ENCODE measurements at places on chromosomes 7 and 10.

GRCh38 chr10:69965919-69966662, 86.6 kb upstream of the MACROH2A2 start:
- no peak for DNase-seq

DNA sequence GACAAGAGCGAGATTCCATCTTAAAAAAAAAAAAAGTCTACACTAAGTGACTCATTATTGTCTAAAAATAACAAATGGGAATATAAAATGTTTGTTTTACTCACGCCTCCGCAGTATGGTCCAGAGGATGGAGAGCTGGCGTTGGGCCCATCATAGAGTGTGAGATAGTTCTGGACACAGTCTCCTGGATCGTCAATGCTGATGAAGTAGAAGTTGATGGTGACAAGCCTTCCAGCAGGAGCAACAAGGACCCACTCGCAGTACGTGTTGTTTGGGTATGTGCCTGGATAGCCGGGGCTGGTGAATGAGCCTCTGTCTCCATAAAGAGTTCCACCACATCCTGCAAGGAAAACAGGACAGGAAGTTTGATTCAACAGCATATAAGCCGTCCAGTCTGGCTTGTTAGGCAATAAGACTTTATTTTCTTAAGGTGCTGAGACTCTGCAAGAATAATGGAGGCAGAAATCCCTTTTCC, 11.5 kb upstream of the RSU1 start:
- peak; percentile 83 for DNase-seq

DNA sequence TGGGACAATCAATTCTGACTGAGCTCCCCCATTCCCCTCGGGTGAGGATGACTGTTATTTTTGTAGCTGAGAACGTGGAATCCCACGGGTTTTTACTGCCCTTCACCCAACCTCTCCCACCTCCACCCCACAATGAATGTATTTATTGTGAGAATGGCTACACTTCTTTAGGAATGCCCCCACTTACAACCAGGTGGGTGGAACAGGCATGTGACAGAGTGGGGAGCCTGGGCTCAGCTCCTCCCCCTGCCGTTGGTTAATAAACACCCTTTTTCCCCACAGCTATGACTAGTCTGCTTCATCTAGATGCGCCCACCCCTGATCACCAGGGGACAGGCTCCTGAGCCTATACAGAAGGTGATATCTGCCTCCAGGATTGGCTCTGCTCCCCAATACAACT, 2.0 kb downstream of the MRPL43 start:
- DNase-seq: no peak

DNA sequence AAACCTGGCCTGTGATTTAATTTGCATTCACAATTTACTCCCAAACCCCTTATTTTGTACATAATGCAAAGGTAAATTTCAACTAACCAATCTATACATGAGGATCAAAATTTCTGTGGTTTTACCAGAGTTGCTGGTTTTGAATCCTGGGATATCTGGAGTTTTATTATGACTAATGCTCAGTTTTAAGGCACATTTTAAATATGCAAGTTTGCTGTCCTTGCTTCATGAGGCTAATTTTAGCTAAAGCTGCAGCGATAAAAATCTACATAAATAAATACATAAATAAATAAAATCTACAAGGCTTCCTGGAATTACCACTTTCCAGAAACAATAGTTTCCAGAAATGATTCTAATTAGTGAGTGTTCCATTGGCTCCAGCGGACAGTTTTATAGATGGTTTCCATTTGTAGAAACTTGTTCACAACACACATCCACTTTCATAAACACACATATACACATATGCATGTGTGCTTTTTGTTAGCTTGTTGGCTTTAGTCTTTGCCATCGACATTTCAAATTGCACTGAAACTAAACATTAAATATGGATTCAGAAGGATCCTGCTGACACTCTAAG, 339.5 kb upstream of the NRP1 start:
- DNase-seq: no peak

GRCh38 chr10:100826983-100827818, 81.8 kb downstream of the PAX2 start:
- no peak for DNase-seq

DNA sequence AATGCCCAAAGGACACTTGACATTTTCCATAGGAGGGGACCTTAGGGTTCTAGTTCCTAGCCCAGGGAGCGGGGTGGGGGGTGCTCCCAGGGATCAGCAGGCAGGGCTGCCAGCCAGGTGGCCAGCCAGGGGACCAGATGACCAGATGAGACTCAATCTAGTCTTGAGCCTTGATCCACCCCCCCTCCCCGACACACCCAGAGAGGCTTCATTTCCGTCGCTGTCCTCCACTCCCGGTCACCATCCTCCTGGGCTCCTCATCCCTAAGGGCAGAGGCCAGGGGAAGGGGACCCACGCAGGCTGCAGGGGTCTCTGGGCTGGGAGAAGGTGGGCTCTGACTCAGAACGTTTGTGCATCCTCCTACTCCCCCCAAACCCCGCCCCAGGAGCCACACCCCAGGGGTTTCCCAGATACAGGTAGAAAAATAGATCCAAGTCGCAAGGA, 1.0 kb downstream of the STX1A start:
- DNase-seq: no peak

DNA sequence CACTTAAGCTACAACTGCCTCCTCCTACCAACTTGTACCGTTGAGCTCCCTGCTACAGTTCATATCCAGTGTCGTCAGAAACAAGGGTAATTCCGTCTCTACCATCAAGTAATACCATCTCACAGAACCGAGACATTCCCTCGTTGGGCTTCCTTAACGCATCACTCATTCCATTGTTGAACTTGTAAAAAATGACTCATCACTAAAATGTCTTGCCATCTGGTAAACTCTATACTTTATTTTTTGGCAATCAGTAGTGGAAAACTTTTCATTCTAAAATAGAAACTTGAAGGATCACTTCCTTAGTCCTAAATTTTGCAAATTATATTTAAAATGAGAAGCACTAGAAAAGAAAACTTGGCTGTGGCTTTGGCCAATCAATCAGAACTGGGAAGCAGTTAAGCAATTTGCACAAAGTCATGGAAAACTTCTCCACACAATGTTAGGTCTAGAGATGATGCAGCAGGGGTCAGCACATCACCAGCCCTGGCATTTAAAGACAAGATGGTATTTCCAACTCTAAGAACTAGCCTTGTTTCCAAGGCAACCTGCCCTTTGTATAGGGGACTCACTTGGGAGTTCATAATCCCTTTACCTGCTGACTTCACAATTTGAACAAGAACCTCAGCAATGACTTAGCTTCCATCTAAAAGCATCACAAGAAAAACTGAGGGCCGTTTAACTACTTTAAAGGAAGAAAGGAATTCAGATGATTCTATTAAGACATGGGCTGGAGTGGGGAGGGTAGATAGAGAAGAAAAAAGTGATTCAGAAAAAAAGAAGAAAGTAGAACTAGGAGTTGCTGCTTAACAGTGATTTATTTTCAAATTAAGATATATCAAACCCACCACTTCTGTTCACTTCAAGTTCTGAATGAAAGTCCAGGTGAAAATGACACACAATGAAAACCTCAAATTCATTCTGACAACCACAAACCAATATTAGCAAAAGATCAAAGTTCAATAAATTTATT, 288.1 kb downstream of the PARD3 start:
- DNase-seq: peak; percentile 93

DNA sequence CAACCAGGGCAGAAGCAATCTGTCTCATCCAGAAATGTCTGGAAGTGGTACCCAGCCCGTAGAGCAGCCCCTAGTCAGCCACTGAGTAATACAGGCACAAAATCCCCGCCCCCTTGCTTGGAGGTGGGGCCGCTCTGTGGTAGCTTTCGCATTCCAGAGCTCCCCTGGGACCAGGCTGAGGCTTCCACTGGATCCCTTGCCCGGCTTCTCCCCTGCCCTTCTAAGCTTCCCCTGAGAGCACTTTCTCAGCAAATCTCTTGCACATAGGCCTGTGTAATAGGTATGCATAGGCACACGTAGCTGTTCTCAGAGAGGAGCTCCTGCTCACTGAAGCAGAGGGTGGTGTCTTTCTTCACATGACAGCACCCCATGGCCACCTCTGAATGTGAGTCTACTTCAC, 144.2 kb downstream of the BMS1 start:
- DNase-seq: no peak

GRCh38 chr10:99430116-99430450, 341 bp downstream of the GOT1 start:
- DNase-seq: no peak

GRCh38 chr7:114720725-114721124, 201.2 kb upstream of the MDFIC start:
- no peak for DNase-seq

GRCh38 chr10:28294809-28295208, 8.1 kb downstream of the MPP7 start:
- DNase-seq: no peak

GRCh38 chr7:50153995-50154394, 60.9 kb upstream of the ZPBP start:
- DNase-seq: no peak

GRCh38 chr7:84510505-84510904, 315.9 kb upstream of the SEMA3A start:
- peak; percentile 67 for DNase-seq

Data from HFFc6 (cell line).